ENCODE measurements at places on chromosomes 5 and 9. TPM values are rescaled to one million over a fixed set of nuclear protein-coding genes. Genes with fewer than 3 reads are reported as not detected.

GRCh38 chr9:13993632-13994185 is 320.2 kb downstream of the NFIB start:
- H3K4me3 ChIP-seq = no peak overlapping the region
- H3K27ac ChIP-seq = peak overlapping the region; percentile 37
- DNase-seq = no peak
- H3K36me3 ChIP-seq = no peaks in the 10 kb centered on the region
- no peaks in the 10 kb centered on the region for H3K27me3 ChIP-seq

DNA sequence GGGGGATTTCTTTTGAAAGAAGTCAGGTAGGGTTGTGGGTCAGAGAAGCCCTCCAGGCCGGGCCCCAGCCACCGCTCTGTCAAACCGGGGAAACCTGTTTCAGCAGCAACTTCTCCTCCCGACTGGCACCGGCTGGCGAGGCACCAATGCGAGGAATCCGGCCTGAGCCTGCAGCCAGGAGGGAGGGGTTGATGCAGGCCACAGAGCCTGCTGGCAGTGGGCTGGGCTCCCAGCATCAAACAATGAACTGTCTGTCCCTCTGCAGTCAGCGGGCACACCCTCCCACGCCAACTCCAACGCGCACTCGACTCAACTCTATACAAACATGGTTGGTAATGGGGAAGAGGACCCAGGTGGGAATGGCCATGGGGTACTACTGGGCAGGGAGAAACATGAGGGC is 12.1 kb downstream of the PCDH1 start:
- H3K4me3 ChIP-seq = no peak overlapping the region
- H3K36me3 ChIP-seq = no peaks in the 10 kb centered on the region
- DNase-seq = no peak
- no peaks in the 10 kb centered on the region for H3K27me3 ChIP-seq
- no peak overlapping the region for H3K27ac ChIP-seq
- no peaks in the 10 kb centered on the region for H3K4me1 ChIP-seq

DNA sequence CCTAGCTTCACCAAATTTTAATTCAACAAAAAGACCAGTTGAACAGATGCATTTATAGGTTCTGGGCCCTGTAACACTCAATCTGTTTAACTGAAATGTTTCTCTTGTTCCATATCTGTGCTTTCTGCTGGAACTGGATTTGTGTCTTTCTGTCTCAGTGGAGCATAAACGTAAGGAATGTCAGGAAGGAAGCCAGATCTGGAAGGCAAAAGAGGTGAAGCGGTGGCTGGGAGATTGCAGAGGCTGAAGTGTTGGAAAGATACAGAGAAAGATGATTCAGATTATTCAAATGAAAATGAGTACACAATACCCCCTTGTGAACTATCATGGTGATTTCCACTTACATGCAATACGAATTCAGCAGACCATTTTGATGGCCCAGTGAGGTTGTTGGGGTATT is 406.8 kb downstream of the BRINP1 start:
- no peak for DNase-seq
- H3K4me3 ChIP-seq = no peak overlapping the region
- H3K36me3 ChIP-seq = no peaks in the 10 kb centered on the region
- H3K4me1 ChIP-seq = no peaks in the 10 kb centered on the region
- no peak overlapping the region for H3K27ac ChIP-seq
- no peaks in the 10 kb centered on the region for H3K27me3 ChIP-seq

GRCh38 chr5:127298656-127299055 is 8.1 kb downstream of the MEGF10 start:
- H3K27me3 ChIP-seq = no peaks in the 10 kb centered on the region
- H3K27ac ChIP-seq = no peak overlapping the region
- no peaks in the 10 kb centered on the region for H3K4me1 ChIP-seq
- H3K36me3 ChIP-seq = no peaks in the 10 kb centered on the region
- no peak for DNase-seq
- H3K4me3 ChIP-seq = no peak overlapping the region

DNA sequence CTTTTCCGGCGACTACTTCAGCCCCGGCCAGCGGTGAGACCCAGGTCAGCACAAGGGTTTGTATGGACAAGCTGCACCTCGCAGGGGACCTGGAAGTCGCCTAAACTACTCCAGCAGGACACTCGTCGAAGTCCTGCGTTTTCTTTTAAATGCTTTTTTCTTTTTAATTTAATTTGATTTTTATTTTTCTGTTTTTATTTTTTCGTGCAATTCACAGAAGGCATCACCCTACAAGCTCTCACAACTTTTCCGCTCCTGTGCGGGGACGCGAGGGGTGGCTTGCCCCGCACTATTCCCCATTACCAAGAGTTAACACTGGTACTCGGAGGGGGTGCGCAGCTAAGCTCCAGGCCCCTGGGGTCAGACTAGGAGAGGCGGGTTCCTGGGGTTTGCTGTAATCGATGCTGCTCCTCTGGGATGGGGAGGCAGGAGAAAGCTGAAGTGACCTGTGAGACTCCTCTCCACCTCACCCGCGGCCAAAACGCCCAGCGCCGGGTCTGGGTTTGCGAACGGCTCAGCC is 1.3 kb downstream of the EDIL3 start:
- no peaks in the 10 kb centered on the region for H3K4me1 ChIP-seq
- no peaks in the 10 kb centered on the region for H3K27me3 ChIP-seq
- H3K36me3 ChIP-seq = no peaks in the 10 kb centered on the region
- peak overlapping the region; percentile 72 for H3K4me3 ChIP-seq
- no peak for DNase-seq

DNA sequence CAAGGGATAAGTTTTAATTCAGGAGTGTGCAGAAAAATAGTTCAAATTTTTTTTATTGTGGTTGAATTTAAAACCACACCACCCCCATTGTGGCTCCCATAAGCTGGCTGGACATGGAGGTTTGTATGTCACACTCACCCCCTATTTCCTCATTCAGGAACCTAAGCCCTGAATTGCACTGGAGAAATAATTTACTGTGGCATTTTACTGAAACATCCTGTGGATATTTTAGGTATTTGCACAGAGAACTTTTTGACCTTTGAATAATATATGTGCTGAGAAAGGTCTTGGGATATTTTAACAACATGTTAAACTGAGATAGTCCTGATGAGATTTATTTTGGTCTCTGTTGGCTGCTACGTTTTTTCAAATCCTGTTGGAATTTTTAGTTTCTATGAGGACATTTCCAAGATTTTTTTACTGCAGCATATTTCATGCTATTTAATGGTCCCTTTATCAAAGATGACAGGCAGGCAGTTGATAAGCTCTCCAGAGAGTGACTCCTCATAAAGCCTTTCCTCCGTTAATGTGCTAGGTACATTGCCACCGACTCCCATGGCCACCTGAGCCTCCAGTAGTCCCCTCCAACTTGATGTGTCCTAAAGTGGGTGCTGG is 51.2 kb upstream of the PALM2AKAP2 start:
- H3K27me3 ChIP-seq = no peaks in the 10 kb centered on the region
- no peak for DNase-seq
- H3K27ac ChIP-seq = no peak overlapping the region
- no peaks in the 10 kb centered on the region for H3K4me1 ChIP-seq
- H3K36me3 ChIP-seq = no peaks in the 10 kb centered on the region

GRCh38 chr9:79408617-79409016 is 163.1 kb upstream of the TLE4 start:
- H3K36me3 ChIP-seq = no peaks in the 10 kb centered on the region
- no peak overlapping the region for H3K4me3 ChIP-seq
- no peaks in the 10 kb centered on the region for H3K27me3 ChIP-seq
- H3K27ac ChIP-seq = no peak overlapping the region
- no peak for DNase-seq

- no peak for DNase-seq
- H3K36me3 ChIP-seq = no peaks in the 10 kb centered on the region
- H3K27me3 ChIP-seq = no peaks in the 10 kb centered on the region
Observed at GRCh38 chr5:73136055-73136562, 15.7 kb downstream of the TMEM171 start.

GRCh38 chr5:31554552-31554951 is 22.5 kb downstream of the C5orf22 start:
- no peaks in the 10 kb centered on the region for H3K27me3 ChIP-seq
- no peaks in the 10 kb centered on the region for H3K36me3 ChIP-seq
- no peak overlapping the region for H3K27ac ChIP-seq
- no peak overlapping the region for H3K4me3 ChIP-seq
- no peaks in the 10 kb centered on the region for H3K4me1 ChIP-seq

DNA sequence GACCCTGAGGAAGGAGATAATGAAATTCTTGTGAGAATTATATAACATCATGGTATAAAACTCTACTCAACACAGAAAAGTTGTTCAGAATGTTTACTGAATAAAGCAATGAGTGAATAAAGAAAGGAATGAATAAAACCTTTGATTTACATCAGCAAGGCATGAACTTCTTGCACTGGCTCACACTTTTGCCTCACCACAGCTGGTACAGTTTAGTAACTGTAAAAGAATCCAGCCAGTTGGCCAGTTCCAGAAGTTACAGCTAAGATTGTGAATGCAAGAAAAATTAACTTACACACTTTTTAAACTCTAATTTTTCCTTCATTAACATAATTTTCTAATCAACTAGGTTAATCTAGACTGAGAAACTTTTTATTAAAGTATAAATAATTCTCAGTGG is 490.9 kb downstream of the NFIB start:
- no peaks in the 10 kb centered on the region for H3K27me3 ChIP-seq
- DNase-seq = no peak
- no peaks in the 10 kb centered on the region for H3K4me1 ChIP-seq
- H3K27ac ChIP-seq = no peak overlapping the region
- no peak overlapping the region for H3K4me3 ChIP-seq

DNA sequence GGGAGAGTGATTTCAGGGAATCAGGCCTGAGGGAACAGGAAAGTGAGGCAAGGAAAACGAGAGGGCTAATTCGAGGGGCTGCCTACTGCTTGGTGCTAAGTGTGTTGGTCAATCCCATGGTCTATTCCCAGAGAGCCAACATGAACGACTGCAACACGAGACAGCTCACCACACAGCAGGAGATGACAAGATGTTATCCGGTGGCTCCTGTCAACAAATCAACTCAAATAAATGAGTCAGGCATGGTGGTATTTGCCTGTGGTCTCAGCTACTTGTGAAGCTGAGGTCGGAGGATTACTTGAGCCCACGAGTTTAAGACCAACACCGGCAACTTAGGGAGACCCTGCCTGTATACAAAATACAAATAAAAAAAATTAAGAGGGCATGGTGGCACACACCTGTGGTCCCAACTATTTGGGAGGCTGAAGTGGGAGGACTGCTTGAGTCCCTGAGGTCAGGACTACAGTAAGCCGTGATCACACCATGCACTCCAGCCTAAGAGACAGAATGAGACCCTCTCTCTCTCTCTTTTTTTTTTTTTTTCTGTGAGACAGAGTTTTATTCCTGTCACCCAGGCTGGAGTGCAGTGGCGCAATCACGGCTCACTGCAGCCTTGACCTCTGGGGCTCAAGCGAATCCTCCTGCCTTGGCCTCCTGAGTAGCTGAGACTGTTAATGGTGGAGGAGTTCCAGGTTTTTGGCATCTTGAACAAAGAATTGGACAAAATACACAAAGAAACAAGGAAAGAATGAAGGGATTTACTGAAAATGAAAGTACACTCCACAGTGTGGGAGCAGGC is 9.0 kb upstream of the FAF2 start:
- no peaks in the 10 kb centered on the region for H3K4me1 ChIP-seq
- no peak for DNase-seq
- H3K27ac ChIP-seq = no peak overlapping the region
- H3K27me3 ChIP-seq = no peaks in the 10 kb centered on the region
- no peak overlapping the region for H3K4me3 ChIP-seq
- H3K36me3 ChIP-seq = no peaks in the 10 kb centered on the region

DNA sequence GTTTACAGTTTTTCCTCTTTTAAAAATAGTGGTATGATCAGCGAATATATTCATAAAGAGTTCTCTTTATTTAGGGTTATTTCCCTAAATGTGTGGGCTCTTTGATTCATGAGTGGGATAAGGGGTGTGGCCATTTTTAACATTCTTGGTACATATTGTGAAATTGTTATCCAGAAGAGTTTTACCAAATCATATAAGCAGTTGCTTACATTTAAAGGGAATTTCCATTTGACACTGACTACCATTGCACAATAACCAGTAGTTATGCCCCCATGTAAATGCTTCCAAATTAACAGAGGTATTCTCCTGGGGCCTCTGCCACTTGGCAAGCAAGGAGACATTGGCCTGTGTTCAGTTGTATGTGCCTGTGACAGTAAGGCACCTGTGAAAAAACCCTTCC is 27.2 kb downstream of the SLC25A48 start:
- no peaks in the 10 kb centered on the region for H3K27me3 ChIP-seq
- no peaks in the 10 kb centered on the region for H3K36me3 ChIP-seq
- H3K4me1 ChIP-seq = no peaks in the 10 kb centered on the region
- no peak for DNase-seq
- no peak overlapping the region for H3K27ac ChIP-seq

- no peaks in the 10 kb centered on the region for H3K27me3 ChIP-seq
- no peaks in the 10 kb centered on the region for H3K4me1 ChIP-seq
- no peak overlapping the region for H3K4me3 ChIP-seq
- no peaks in the 10 kb centered on the region for H3K36me3 ChIP-seq
- H3K27ac ChIP-seq = no peak overlapping the region
Observed at GRCh38 chr9:78811622-78812276, 514.8 kb downstream of the PSAT1 start.

GRCh38 chr9:107907715-107908114 is 418.1 kb upstream of the KLF4 start:
- H3K4me3 ChIP-seq = no peak overlapping the region
- no peak for DNase-seq
- no peaks in the 10 kb centered on the region for H3K27me3 ChIP-seq
- no peaks in the 10 kb centered on the region for H3K4me1 ChIP-seq

- H3K36me3 ChIP-seq = no peaks in the 10 kb centered on the region
- no peak overlapping the region for H3K4me3 ChIP-seq
- H3K27ac ChIP-seq = no peak overlapping the region
- no peak for DNase-seq
- H3K4me1 ChIP-seq = no peaks in the 10 kb centered on the region
Observed at GRCh38 chr5:152551061-152551460, 146.0 kb upstream of the NMUR2 start.

DNA sequence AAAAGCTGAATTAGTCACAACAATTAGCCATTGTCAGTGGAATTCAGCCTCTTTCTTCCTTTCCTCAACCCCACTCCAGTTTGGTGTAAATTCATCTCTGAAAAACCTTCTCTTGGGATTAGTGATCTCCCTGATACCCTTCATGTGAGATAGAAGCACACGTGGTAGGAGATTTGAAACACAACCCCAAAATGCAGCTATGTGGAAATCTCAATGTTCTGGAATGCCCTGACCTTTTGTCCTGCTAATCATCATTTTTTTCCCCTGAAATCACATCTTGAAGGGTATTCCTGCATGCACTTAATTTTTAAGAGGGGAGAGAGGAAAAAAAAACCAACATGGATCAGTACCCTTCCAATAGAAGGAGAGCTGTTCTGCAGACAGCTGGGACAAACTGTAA is 612.6 kb downstream of the EBF1 start:
- peak overlapping the region; percentile 64 for H3K27ac ChIP-seq
- H3K27me3 ChIP-seq = no peaks in the 10 kb centered on the region
- H3K36me3 ChIP-seq = no peaks in the 10 kb centered on the region
- no peak overlapping the region for H3K4me3 ChIP-seq
- no peaks in the 10 kb centered on the region for H3K4me1 ChIP-seq
- no peak for DNase-seq

Gene SARDH
- total RNA-seq = not detected

Gene ABITRAM
- total RNA-seq = 13.1 TPM

Gene MEGF10
- total RNA-seq = 0.26 TPM

Gene IL17B
- total RNA-seq = 2.3 TPM

Gene LSM11
- 14.3 TPM for total RNA-seq

Gene GRIA1
- 1.5 TPM for total RNA-seq

Gene WNT8A
- not detected for total RNA-seq

Gene PCDHGA3
- 0.51 TPM for total RNA-seq

Data from uterus (tissue), 4 donors.